Activated T-cell treated with anti-CD3 and anti-CD28 coated beads, Interleukin-2, amount 50 U/mL, for 72 hours (primary cell): ENCODE measurements at places on chromosomes 2 and 18.

- no peak for DNase-seq
Observed at GRCh38 chr2:52107124-52107523, 1075.2 kb upstream of the NRXN1 start.

DNA sequence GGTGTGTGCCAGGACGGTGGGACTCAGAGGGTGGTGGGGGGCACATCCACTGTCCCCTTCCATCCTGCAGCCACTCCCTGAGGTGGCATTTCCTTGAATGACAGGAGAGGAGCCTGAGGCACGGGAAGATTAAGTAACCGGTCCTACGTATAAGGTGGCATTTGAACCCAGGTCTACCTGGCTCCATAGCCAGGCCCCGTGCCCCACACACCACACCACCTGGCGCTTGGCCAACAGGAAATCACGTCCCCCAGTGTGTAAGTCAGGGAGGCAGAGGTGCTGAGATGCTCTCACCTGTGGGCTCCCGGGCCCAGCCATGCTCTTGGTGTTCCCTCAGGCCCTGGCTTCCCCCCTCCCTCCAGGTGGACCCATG is 53.7 kb downstream of the HPCAL1 start:
- no peak for DNase-seq

DNA sequence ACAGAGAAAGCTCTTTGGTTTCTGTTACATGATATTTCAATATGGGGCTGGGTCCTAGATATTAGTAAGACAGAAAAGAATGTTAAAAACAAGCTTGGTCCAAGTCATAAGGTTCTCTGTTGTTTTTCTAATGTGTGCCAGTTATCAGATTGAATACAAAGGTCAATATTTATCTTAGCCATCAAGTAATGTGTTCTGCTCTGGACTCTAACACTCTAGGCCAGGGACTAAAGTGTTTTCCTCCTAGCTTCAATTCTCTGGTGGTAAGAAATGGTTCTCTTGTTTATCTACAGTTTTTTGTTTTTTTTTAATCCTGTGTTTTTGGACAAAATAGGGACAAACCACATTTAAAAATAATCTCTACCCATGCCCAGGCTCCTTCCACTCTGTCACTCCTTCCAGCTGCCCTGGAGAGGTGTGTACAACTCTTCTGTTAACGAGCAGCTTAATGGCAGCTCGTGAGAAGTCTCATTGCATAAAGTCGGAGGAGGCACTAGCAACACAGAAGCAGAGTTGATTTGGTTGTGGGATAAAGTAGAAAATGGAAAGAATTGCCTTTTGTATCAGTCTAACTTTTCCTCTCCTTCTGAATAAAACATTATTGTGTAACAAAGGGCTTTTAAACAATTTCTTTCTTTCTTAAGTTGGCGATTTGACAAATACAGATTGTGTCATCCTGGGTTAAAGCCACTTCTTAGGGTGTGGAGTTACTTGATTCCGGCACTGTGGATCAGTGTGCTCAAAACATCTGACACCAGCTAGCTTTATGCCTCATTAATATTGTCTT is 8.0 kb upstream of the SESTD1 start:
- no peak for DNase-seq

GRCh38 chr2:236939271-236939670 is 146.4 kb upstream of the COPS8 start:
- no peak for DNase-seq

GRCh38 chr2:100988630-100989417 is 13.3 kb upstream of the RPL31 start:
- DNase-seq = no peak

DNA sequence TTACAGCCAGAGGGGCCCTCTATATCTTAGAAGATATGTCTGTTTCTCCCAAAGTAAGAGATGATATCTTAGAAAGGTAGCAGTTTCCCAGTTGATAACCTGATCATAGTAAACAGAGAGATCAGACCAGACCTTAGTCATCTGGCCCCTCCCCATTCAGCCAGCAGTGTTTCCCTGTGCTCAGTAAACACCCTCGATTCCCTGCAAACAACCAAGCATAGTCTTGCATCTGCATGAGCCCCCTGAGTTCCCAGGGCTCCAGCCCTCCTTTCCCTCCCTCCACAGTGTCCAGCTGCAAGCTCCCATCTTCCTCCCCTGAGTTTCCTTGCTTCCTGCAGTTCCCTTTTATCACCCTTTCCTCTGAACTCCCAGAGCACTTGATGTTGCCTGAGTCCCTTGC is 20.3 kb downstream of the NRP2 start:
- no peak for DNase-seq

- DNase-seq = peak; percentile 66
Observed at GRCh38 chr2:207224791-207225482, 59.2 kb upstream of the KLF7 start.

DNA sequence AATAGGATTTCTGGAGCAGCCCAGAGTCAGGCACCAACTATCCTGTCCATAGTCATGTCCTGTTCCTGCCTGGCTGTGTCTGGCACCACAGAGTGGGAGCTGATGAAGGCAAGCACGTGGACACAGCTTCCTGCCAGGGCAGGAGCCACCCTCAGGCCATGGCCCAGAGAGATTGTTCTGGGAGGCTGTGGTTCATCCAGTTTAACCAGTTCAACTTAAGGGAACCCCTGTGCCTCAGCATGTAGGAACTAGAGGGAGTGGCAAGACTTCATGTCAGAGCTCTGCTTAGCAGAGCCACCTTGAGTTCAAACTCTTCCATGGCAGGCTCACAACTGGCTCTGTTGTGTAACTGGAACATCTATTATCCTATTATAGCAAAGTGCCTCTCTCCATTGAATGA is 73.2 kb upstream of the NCKAP5 start:
- no peak for DNase-seq

DNA sequence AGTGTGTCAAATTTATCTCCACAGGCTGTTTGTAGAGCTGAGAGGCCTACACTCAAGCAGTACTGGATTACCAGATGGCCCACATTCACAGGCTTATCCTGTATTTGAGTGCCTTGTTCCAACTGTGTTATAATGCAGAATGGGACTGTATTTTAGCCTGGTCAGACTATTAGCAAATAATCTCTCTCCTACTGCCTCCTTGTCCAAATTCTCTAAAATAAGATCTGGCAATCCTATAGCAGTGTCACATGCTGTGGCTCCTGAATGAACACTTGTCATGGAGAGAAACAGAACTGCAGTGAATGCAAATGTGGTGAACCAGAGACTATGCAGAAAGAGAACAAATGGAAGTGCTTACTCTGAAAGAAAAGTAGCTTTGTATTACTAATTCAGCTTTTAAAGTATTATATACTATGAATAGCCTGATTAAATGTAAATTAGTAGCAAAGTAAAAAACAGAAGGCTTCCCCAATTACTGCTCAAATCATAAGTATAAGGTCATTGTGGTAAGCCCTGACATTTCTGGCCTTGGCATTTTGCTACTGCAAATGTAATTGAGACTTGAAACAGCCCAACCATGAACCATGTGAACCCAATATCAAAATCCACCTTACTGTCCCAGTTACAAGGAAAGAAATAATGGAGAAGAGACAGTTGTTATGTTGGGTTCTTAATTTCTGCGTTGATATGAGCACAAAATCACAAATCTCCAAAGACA is 80.0 kb downstream of the MAP4K3 start:
- no peak for DNase-seq

- DNase-seq = no peak
Observed at GRCh38 chr2:221255862-221256261, 316.2 kb downstream of the EPHA4 start.

DNA sequence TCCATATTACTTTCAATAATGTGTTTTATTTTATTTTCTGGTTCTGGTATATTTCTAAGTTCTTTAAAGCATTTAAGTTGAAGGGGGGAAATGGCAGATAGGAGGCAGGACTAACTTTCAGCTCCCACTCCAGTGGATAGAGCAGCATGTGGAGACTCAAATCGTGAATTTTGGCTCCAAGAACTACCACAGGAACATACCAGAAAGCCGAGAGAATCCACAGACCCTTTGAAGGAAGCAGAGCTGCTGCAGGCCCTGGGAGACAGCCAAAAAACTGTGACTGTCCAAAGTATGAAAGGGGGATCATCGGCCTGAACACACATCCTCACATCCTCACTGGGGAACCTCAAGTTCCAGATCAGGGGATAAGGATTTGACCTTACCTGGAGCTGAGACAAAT is 207.6 kb upstream of the VWC2L start:
- no peak for DNase-seq

DNA sequence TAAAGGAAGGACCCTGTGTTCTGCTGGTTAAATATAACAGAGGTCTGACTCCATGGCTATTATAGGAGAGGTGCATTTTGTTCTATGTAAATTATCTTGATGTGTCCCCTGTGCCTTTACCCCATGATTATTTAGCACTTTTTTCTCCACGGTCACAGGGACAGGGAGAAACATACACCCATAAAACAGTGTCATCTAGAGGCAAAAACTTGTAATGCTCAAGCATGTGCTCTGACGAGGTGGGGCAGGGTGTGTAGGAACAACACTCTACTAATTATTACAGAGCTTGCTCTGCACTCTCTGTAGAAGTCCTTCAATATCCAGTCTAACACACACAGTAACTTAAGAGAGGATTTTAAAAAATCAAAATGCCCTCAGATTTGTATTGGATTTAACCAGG is 187.9 kb downstream of the NEDD4L start:
- DNase-seq = no peak

- no peak for DNase-seq
Observed at GRCh38 chr18:8657873-8658470, 47.4 kb upstream of the MTCL1 start.

DNA sequence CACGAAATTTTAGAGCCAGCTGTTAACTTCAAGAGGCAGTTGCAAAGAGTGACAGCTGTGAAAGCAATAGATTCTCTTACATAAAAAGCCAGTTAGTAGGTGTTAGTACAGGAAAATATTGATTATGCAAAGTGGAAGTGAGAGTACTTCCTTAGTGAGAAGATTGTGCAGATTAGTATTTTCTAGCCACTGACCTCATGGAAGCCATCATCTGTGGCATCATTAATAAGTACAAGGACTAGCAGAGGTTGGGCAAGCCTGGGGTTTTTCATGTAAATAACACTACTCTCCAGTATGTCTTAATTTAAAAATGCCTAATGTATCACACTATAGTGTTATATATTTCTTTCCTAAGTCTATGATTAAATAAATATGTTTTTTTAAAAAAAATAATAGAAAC is 166.2 kb upstream of the DTNA start:
- DNase-seq = no peak

- no peak for DNase-seq
Observed at GRCh38 chr18:48536516-48536915, 2.3 kb upstream of the CTIF start.

DNA sequence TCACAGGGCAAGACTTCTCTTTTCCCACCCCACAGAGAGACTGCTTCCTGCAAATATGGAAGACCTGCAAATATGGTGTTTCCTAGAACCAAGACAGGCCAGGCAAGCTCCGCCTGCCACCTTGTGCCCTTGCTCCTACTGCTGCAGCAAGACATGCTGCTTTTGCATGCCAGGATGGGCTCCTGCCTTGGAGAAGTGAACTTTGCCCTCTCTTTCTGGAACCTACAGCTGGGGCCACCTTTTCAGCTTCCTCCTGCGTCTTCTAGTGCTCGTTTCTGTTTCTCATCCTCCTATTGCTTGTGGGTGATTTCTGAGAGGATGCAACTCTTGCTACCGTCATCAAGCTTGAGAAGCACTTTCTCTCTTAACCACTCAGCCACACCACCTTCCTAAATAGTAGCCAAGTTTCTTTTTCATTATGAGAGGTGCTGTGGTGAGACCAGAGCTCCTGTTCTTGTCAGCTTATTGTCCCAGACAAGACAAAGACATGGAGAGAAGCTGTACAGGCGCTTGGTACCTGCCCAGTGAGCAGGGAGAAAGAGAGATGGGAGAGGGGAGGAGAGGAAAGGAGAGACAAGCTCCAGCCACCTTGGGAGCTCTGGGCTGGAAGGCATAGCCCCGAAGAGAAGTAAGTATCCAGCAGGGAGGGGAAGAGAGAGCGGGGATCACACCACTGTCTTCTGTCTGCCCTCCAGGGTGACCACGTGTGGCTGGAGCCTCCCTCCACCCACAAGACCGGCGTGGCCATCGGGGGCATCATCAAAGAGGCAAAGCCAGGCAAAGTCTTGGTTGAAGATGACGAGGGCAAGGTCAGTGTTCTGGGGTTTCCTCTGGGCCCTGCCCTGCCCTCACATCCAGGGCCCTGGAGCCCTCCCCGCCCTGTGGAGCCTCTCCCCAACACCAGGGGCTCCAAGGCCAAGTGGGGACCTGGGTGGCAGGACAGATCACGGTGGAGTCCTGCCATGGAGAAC is 28.3 kb downstream of the MYO7B start:
- peak; percentile 62 for DNase-seq

DNA sequence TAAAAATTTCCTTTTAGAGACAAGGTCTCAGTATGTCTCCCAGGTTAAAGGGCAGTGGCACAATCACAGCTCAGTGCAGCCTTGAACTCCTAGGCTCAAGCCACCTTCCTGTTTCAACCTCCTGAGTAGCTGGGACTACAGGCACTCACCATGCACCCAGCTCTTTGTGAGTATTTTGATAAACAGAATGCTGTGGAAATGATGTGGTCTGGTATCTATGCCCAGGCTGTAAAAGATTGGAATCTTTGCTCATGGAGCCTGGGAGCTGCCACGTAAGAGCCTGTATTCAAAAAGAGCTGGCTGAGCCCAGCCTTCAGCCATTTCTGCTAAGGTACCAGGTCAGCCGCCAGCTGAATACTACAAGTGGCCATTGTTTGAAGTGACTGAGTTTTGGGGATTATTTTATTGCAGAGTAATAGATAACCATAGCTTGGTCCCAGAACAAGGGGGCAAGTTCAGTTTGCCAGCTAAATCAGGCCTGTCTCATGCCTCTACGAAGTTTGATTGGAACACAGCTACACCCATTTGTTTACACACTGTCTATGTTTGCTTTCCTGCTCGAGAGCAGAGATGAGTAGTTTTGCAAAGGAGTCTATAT is 21.3 kb upstream of the ARL5A start:
- no peak for DNase-seq

- no peak for DNase-seq
Observed at GRCh38 chr2:120731175-120731574, 4.5 kb upstream of the GLI2 start.

- no peak for DNase-seq
Observed at GRCh38 chr2:19195661-19196060, 162.8 kb downstream of the OSR1 start.

GRCh38 chr2:46650556-46651001 is 171.2 kb downstream of the TMEM247 start:
- DNase-seq = peak; percentile 66

DNA sequence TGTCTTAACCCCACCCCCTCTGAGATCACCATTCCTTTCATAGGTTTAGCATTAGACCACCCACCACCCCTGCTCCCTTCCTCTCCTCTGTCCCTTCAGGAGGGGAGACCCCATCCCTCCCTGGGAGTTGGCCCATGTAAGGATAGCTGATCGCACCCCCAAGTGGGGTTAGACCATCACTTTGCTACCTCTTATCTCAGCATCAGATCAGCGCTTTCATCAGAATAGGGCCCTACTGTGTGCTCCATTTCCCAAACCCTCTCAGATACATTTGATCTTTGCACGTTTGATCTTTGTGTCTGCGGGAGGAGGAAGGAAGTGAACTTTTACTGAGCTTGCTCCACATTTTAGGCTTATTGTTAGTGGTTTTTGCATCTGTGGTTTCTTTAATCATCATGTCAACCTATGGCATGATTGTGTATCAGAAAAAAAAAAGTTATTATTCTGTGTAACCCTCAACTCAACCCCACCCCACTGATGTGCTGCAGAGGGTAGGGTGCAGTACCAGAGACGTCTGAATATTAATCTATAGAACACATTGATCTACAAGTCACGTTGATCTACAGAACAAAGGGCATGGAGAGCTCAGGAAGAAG is 81.2 kb downstream of the PDCL3 start:
- DNase-seq = no peak

GRCh38 chr18:74400813-74401212 is 56.3 kb downstream of the DIPK1C start:
- DNase-seq = no peak
